ENCODE measurements at places on chromosomes 11 and 22.

GRCh38 chr22:40637183-40638150, 948 bp upstream of the MRTFA start:
- DNase-seq = no peak

DNA sequence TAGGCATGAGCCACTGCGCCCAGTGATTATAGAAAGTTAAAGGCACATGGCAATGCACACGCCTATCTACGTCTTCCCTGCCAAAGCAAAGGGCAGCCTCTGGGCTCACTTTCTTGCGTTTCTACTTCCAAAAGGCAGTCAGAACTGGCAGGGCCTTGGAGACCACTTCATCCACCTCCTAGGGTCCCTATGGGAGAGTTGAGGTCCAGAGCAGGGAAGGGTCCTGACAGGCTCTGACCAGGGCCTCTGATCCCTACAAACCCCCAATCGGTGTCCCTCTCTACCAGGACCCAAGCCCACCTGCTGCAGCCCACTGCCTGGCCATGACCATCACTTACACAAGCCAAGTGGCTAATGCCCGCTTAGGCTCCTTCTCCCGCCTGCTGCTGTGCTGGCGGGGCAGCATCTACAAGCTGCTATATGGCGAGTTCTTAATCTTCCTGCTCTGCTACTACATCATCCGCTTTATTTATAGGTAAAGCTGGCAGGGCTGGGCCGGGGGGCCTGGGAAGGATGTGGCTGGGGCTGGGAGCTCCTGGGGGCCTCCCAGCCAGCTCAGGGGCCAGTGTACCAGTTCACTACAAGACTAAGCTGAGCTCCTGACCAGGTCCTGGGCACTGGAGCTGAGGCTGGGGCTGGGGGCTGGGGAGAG, 1.5 kb downstream of the BEST1 start:
- no peak for DNase-seq

GRCh38 chr11:95514416-95515110, 275.0 kb downstream of the FAM76B start:
- DNase-seq = no peak

DNA sequence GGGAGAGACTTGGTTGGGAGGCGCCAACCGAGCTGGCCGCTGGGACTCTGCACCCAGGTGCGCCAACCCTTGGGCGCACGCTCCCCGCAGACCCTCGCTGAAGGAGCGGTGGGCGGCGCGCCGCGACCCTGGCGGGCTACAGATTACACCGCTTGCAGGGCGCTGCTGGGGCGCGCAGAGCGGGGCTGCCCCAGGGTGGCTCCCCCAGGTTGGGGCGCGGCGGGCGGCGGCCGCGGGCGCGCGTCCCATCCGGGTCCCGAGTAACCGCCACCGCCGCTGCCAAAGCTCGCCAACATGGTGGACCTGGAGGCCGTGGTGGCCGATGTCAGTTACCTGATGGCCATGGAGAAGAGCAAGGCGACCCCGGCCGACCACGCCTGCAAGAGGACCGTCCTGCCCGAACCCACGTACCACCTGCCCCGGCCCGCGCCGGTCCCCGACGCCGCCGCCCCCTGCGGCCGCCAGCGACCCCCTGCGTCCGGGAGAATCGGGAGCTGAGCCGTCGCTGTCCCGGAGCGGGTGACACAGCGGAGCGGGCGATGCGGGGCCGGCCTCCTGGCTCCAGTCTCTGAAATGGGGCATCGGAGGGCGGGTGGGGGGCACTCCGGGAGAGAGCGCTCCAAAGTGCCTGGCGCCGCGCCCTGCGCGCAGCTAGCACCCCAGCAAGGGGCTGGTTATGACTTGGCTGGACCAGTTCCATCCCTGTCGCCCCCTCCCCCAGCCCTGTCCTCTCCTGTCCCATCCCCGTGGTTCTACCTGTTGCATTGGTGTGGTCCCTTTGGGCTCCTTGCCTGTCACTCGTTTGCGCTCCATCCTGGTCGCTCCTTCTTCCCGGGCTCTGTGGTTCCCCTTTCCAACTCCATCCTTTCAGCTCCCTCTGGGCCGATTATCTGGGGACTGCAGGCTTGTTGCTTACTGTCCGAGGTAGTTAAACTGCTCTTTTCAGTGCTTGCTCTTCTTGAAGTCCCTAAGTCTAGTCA, 143.3 kb upstream of the GRK3 start:
- no peak for DNase-seq

DNA sequence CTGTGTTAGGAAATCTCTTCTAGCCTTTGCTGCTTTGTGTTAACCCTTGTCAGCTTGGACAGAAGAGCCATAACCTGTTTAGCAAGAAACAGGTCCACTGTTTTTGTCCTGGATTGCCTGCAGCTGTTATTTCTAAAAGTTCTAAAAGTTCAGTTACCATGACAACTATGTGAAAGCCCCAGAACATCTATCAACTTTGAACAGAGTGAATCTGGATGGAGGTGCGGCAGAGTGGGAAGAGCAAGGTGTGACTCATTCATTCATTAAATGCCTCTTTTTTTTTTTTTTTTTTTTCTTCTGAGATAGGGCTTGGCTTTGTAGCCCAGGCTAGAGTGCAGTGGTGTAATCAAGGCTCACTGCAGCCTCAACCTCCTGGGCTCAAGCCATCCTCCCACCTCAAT, 50.5 kb downstream of the RBX1 start:
- no peak for DNase-seq
